ENCODE measurements at places on chromosomes 6 and 20. TPM values are rescaled to one million over a fixed set of nuclear protein-coding genes. Genes with fewer than 3 reads are reported as not detected.

- DNase-seq, result no peak
Observed at GRCh38 chr20:10225439-10226060, 6.9 kb downstream of the SNAP25 start.

The RFX6 gene
- not detected for total RNA-seq

GRCh38 chr6:21087188-21087587 is 506.4 kb upstream of the SOX4 start:
- no peak for DNase-seq

- DNase-seq, result no peak
Observed at GRCh38 chr6:22544476-22544875, 24.9 kb upstream of the HDGFL1 start.

GRCh38 chr20:53186635-53187034 is 214.5 kb downstream of the TSHZ2 start:
- no peak for DNase-seq

- no peak for DNase-seq
Observed at GRCh38 chr6:163352011-163352685, 62.4 kb upstream of the QKI start.

GRCh38 chr6:89787660-89788328 is 31.8 kb downstream of the MDN1 start:
- no peak for DNase-seq

The HELZ2 gene
- total RNA-seq, result 30.1 TPM

GRCh38 chr20:14566505-14566904 is 229.1 kb upstream of the FLRT3 start:
- DNase-seq, result no peak

- DNase-seq, result no peak
Observed at GRCh38 chr20:46978951-46979491, 84.4 kb downstream of the EYA2 start.

DNA sequence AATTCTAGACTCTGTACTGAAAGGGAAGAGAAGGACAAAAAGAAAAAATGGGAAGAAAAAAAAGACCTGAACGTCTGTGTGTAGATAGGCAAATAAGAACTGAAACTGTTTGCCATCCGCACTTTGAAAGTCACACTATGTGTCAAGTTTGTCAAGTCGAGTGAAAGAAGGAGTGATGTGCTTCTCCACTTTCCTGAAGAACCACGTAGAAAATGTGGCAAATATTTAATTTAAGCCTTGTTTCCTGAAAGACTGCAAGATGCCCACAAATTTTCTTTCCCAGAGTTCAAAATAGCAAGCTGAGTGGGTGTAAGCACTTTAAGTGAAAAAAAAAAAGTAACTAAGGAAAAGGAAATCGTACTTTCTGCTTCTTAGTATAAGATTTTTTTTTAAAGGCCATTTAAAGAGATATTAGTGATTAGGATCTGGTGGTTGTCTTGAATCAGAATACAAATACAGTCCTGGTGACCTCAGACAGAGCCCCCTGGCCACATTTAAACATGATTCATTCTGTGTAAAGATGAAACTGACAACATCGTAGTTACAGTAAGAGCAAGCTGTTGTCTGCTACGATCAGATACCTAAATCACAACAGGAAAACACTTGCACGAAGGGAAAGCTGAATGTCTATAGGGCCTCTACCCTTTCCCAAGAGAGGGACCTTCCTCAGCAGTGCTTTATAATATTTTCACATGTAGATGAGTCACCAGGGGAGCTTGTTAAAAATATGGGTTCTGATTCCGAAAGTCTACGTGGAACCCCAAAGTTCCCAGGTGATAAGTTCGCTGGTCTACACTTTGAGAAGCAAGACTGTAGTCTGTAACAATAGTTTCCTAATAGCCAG is 102.3 kb downstream of the HIVEP2 start:
- DNase-seq, result peak; percentile 91

The RIMS1 gene
- total RNA-seq, result 21.2 TPM

- no peak for DNase-seq
Observed at GRCh38 chr6:35015476-35015875, 125.7 kb downstream of the TCP11 start.

- DNase-seq, result no peak
Observed at GRCh38 chr6:6533176-6533575, 55.3 kb upstream of the LY86 start.

GRCh38 chr6:86516087-86516486 is 421.2 kb upstream of the HTR1E start:
- DNase-seq, result no peak

DNA sequence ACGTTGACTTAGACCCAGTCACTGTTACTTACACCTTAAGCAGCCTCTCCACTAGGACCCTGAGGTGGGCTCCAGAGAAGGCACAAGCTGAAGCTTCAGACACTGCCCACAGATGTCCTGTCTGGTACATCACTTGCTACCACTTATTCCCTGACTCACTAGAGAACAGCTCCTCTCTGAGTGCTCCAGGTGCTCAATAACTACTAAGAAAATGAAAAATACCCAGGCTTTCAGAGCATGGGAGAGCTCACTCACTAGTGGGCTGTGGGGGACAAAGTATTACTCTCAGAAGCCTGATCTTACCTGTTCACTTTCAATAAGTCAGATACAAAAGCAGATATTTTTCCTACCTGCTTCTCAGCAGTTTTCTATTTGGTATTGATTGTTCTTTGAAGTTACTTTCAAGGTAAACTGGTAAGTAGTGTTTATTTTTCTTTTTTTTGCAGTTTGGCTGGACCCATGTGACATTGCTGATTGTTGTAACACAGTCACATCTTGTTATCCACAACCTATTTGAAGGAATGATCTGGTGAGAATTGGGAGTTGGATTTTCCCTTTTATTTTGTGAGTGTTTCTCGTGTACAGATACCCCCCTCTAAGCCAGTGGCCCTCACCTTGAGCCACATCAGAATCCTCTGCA is 55.9 kb downstream of the CDS2 start:
- DNase-seq, result no peak

DNA sequence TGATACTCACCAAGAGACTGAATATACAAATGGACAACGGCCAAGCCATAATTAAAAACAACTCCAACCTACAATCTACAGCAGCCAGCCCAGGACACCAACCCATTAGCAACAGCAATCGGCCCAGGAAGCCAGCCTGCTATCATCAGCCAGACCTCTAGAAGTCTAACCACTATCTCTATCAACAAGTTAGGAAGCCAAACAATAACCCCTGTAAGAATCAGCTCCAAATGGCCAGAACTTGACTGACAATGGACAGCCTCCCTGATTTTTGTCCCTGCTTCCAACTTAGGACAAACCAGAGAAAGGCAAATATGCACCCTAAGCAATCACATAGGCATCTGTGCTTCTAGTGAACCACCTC is 511.8 kb upstream of the JARID2 start:
- no peak for DNase-seq

The GPLD1 gene
- 0.25 TPM for total RNA-seq

DNA sequence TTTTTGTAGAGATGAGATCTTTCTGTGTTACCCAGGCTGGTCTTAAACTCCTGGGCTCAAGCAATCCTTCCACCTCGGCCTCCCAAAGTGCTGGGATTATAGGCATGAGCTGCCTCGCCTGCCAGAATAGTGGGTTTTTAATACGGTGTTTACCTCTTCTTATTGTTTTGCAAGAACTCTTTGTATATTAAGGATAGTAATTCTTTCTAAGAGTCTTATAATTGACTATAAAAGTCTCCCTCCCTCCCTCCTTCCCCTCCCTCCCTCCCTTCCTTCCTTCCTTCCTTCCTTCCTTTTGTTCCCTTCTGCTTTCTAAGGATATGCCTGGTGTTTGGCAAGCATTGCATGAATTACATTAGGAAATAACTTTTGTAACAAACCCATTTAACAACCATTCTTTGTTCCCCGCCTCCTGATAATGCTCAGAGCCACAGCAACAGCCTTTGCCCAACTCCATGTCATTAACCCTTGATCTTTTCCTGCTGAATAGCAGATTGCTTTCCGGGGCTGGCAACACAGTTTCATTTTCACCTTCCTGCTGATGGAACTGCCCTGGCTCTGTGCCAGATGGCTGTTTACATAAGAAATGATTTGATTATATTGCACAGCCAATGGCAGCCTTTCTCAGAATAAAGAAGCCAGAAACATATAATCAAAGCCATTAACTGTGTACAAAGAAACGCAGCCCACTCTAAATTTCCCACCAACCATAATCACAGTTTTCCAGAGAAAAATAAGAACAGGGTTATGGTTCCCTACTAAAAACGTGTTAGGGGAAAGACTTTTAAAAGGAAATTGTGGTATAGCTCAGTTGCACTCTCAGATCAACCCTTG is 143.7 kb upstream of the PTPN1 start:
- peak; percentile 97 for DNase-seq

GRCh38 chr20:24309596-24309995 is 159.8 kb upstream of the SYNDIG1 start:
- DNase-seq, result no peak

The TMEM181 gene
- total RNA-seq, result 40.0 TPM

- no peak for DNase-seq
Observed at GRCh38 chr6:79564636-79565035, 27.4 kb upstream of the LCA5 start.

DNA sequence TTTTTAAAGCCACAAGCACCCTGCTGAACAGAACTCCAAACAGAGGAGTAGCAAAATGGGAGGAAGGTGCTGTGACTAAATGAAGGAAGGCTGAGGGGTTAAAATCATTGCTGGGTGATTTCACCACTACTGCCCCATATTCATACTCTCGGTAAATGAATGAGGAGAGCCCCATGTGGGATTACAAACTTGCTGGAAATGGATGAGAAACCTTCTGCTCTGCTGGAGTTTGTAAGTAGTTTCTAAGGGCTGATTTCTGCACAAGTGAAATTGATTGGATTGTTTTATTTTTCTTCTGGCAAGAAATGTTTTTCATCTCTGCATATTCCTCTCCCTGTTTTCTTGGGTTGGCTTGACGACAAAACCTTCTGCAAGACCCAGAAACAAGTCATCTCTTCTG is 533.5 kb upstream of the MMS22L start:
- DNase-seq, result no peak

DNA sequence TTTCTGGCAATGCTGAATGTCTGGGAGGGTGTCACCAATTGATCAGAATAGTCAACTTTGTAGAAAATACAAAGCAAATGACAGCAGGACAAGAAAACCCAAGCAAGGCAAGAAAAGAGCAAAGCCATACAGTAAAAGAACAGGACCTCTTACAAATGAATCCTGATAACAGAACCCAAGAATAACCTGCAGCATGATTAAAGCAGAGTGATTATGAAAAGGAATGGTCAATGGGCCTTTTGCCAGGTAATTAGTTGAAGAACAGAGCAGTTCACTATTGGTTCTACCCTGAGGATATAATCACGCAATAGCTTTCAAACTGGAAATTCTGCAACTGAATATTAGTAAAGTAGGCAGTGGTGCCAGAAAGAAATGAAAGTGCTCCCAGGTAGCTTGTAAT is 319.8 kb downstream of the FRK start:
- DNase-seq, result no peak

The DOK5 gene
- not detected for total RNA-seq

The PARD6B gene
- 0.39 TPM for total RNA-seq

The LCA5 gene
- total RNA-seq, result 2.2 TPM

The EPPIN gene
- not detected for total RNA-seq

GRCh38 chr20:51533291-51534172 is 9.0 kb downstream of the NFATC2 start:
- peak; percentile 44 for DNase-seq

The RWDD1 gene
- 17.1 TPM for total RNA-seq

The TNNC2 gene
- total RNA-seq, result 0.13 TPM

The SLC22A2 gene
- not detected for total RNA-seq

GRCh38 chr6:141990840-141991239 is 141.9 kb upstream of the GJE1 start:
- DNase-seq, result no peak

DNA sequence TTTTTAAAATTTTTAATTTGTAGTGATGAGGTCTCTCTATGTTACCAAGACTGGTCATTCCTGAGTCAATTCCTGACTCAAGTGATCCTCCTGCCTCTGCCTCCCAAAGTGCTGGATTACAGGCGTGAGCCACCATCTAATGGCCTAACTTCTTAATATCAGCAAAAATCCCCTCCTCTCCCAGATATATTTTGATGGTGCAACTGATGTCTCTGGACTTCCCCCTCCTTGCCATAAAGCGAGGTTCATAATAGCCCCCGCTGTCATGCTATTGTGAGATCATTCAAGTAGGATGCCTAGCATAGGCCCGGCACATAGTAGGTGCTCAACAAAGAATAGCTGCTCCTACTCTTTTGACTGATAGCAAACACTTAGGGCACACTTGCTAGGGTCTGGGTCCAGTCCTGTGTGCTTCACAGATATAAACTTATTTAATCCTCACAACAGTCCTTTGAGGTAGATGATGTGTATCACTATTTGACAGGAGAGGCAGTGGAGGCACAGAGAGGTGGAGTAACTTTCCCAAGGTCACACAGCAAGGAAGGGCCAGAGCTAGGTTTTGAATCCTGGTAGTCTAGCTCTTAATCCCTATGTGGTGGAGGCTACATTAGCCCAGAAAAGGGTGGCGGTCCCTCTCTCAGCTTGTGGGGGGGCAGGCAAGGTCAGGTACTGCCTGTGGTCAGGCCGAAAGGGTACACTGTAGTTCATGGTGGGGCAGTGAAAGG is 14.6 kb downstream of the SRC start:
- DNase-seq, result no peak

DNA sequence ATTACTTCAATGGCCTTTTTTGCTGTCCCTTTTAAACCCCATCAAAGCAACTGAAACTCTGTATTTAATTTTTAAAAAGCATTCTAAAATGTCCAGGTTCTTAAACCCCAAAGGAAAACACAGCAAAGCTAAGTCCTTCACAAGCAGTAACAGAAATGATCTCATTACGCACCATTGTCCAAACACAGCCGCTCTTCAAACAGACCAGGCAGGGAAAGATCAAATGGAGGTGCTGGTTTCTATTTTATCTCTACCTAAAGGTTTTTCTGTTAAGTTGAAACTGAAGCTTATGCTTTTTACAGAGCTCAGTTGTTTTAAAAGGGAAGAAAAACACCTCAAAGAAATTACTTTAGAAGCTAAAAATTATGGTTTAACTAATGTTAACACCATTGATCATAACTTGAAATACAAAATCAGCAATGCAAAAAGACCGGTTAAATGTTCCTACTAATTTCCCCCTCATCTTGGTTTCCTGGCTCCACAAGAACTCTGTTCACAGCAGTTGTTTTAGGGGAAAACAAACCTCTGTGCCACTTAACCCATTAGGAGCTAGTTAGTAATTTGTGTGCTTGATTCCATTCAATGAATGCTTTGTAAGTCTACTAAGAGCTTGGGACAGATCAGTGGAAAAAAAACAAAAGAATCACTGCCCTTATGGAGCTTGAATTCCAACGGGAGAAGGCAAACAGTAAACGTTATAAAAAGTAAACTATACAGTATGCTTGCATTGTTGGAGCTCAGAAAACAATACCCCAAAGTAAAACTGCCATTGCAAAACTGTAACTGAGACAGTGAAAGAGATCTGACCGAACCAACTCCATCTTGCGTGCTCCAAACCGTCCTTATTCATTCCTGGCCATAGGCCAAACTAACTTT is 87.4 kb downstream of the CD24 start:
- no peak for DNase-seq
